Neural progenitor cell (in vitro differentiated cells): ENCODE measurements at places on chromosomes 1 and 21.

DNA sequence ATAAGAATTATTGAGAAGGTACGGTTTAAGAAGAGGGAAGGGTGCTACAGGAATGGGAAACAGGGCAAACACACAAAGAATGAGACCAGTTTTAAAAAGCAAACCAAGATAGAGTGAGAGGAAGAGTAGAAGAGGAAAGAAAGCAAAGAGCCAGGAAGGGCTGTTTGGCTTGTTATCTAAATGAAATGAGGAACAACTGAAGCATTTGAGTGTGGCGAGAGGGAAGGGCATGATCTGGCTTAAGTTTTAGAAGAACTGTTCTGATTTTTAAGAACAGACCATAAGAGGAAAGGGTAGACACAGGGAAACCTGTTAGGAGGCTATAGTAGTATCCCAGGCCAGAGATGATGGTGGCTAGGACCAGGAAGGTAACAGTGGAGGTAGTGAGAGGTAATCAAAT, 73.8 kb downstream of the TUT4 start:
- no peak for DNase-seq

- no peak for DNase-seq
Measured at GRCh38 chr1:200699871-200700270, 30.2 kb upstream of the DDX59 start.

GRCh38 chr1:41282679-41283317, 40.7 kb upstream of the SCMH1 start:
- DNase-seq, result peak; percentile 74

DNA sequence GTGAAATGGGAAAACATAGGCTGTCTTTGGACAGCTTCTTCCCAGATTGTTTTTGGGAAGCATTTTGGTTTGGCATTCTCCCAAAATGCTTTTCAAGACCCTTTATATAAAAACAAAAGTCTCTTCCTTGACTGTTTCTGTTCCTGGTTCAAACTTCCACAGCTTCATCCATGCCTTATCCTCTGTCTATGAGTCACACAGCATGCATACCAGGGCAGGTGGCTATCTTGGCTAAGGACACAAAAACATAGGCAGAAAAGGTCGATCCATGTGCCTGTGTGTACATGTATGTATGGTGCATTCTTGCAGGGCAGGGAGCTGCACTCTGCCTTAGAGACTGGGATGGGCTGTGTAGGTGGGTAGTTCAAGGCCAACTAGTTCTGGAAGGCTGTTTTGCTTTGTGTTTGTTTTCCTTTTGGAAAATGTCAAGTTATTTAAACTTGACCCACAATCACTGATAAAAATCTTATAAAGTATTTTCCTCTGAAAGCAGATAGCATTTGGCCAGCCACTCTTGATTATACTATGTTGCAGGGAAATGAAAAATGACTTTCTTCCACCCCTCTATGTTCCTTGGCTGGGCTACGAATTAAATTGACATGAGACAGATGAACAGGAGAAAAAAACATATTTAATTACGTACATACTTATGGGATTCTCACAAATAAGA, 437.0 kb downstream of the SIPA1L2 start:
- DNase-seq, result no peak

GRCh38 chr1:213622365-213623063, 365.3 kb upstream of the PROX1 start:
- DNase-seq, result no peak

DNA sequence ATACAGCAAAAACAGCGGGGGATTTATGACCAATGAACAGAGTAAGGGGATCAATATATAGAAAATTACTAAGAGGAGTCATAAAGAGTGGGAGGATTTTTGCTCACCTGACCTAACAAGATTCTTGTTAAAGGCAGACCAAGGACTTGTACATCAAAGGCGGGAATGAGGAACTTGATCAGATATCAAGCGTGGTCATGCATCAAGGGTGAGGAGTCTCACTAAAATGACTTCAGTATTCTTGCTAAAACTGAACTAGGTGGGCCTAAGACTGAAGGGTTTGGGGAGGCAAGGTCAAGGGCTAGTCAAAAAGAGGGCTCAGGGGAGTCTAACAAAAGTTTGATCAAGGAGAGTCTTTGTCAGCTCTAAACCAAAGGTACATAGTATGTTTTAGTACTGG, 2.1 kb downstream of the MOV10 start:
- DNase-seq, result no peak

GRCh38 chr1:31957701-31958674, 19.8 kb upstream of the PTP4A2 start:
- no peak for DNase-seq

- no peak for DNase-seq
Measured at GRCh38 chr21:34833465-34833864, 164.7 kb downstream of the CLIC6 start.

GRCh38 chr1:43934101-43934985, 742 bp downstream of the ARTN start:
- DNase-seq, result peak; percentile 91

DNA sequence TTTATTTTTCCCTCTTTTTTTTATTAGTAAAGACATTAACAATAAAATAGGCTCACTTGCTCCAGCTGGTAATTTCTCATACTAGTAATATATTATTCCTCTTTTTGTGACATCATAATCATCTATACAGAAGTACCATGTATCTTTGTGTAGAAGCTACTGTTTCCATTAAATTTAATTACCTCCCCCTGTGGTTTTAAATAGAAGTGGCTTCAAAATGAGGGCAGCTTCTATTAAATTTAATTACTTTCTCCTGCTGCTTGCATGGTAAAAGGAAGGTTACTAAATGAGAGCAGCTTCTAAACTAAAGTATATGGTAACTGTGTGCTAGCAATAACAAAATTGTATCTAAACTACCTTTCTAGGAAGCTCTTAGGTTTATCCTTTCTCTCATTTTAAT, 94.0 kb downstream of the DPYD start:
- DNase-seq, result no peak

- no peak for DNase-seq
Measured at GRCh38 chr1:48931506-48932192, 155.0 kb upstream of the BEND5 start.

GRCh38 chr1:94396356-94397010, 21.7 kb upstream of the ABCD3 start:
- peak; percentile 51 for DNase-seq

GRCh38 chr1:183550915-183551314, 39.3 kb downstream of the NCF2 start:
- no peak for DNase-seq

DNA sequence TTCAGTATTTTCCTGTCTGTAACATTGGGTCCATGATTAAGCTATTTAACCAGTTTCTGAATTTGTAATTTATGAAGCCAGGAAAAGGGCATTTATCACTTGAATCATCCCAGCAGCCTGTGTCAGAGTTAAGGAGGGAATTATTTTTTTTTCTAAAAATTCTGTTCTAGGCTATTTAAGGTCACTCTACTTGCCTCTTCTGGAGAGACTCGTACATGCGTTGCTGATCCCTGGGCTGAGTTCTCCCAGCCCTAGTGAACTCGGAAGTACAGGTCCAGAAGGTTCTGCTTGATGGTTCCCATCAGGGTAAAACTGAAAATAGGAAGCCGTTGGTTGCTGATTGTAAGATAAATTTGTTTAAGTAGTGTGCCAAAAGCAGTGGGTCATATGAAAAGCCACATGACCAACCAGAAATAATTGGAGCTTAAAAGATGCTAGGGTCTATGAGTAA, 90.7 kb downstream of the GPR88 start:
- DNase-seq, result no peak

DNA sequence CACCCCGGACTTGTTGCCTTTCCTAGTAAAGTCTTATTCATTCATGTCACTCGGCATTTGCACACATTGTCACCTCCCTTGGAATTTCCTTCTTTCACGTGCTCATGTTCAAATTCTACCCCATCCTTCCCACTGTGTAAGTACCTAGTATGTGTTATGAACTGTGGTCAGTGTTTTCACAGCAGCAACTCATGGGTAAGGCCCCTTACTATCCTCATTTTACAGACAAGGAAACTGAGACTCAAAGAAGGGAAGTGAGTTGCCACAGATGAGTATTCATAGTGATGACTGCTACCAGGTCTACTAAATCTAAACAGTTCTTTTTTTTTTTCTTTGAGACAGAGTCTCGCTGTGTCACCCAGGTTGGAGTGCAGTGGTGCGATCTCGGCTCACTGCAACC, 10.5 kb downstream of the CITED4 start:
- no peak for DNase-seq

DNA sequence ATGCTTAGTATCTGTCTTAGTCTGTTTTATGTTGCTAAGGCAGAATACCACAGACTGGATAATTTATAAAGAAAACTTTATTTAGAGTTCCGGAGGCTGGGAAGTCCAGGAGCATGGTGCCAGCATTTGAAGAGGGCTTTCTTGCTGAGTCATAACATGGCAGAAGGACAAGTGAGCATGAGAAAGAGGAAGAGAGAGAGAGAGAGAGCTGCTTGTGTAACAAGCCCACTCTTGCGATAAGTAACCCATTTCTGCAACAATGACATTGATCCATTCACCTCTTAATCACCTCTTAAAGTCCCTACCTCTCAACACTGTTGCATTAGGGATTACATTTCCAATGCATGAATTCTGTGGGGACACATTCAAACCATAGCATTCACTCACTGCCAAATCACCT, 11.7 kb upstream of the MYOCOS start:
- no peak for DNase-seq

DNA sequence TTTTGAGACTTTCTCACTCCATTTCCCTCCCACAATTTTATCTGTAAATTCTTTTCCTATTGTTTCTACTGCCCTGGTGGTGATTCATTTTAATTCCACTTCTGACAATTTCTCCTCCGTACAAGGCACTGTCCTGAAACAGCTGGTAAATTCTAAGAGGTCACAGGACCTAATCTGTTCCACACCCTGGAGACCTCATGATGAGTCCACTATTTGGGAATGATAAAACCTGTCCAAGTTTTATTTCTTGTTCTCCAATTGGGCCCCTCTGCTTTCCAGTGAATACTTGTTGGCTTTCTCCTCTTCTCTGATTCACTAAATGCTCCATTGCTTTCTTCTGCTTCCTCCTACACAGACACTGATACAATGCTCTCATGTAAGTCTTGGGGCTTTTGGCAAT, 343.1 kb upstream of the DUSP10 start:
- DNase-seq, result no peak

- no peak for DNase-seq
Measured at GRCh38 chr1:157313240-157313807, 175.1 kb upstream of the ETV3 start.

- DNase-seq, result peak; percentile 81
Measured at GRCh38 chr1:54973205-54973921, 7.1 kb upstream of the TMEM61 start.

- no peak for DNase-seq
Measured at GRCh38 chr1:171247501-171247900, 793 bp upstream of the FMO1 start.

GRCh38 chr1:96220651-96221050, 500.9 kb upstream of the PTBP2 start:
- DNase-seq, result no peak

GRCh38 chr1:109156916-109157385, 43.0 kb downstream of the ELAPOR1 start:
- DNase-seq, result no peak

DNA sequence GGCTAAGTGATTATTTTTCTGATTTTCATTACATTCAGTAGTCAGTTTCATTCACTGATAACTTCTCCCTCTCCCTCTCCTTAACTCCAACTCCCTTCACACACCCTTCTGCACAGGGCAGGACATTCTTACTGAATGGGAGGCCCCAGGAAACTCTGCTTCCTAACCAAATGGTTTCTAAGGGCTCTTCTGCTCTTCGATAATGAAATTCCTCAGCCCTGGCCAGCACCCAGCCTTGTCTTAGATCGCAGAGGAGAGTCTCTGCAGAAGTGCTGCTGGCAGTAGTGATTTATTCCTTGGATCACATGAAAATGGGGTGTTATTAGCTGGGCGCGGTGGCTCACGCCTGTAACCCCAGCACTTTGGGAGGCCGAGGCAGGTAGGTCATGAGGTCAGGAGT, 16.4 kb downstream of the PLEKHM2 start:
- no peak for DNase-seq

DNA sequence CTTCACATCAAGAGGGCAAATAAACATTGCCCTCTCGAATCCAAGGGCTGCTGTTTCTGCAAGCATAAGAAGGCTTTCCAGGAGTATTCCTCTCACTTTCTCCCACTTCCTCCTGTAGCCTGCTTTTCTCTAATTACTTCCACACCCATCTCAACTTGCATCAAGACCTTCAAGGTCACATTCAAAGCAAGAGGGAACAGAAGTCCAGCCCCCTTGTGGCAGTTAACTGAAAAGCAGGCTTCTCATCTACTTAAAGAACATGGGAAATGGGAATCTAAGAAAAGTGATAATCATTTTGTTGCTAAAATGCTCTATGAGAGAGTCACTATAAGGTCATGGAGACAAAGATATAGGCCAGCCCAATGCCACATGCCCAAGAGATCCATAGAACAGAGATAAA, 874.4 kb downstream of the KCNT2 start:
- DNase-seq, result peak; percentile 14

GRCh38 chr21:32666258-32666657, 54.1 kb upstream of the CFAP298 start:
- no peak for DNase-seq
